ENCODE measurements at places on chromosomes 7 and 10.

DNA sequence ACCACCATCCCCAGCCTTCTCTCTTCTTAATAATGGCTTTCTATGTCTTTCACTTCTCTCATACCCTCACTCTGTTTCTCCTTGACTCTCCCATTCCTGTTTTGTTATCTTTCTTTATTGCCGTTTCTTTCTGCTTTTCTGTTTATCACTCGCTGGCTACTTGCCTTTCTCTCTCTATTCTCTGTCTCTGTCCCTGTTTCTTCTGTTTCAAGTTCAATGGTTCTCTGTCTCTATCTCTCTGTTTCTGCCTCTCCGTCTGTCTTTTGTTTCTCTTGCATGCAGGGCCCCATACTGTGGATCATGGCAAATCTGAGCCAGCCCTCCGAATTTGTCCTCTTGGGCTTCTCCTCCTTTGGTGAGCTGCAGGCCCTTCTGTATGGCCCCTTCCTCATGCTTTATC is at the start of gene OR6V1:
Gene OR6V1, plus strand, starts transcription at position 301 of the 400 bp plus-strand sequence. Its CDS starts 0 bp downstream, at position 301.
- no peak for DNase-seq

DNA sequence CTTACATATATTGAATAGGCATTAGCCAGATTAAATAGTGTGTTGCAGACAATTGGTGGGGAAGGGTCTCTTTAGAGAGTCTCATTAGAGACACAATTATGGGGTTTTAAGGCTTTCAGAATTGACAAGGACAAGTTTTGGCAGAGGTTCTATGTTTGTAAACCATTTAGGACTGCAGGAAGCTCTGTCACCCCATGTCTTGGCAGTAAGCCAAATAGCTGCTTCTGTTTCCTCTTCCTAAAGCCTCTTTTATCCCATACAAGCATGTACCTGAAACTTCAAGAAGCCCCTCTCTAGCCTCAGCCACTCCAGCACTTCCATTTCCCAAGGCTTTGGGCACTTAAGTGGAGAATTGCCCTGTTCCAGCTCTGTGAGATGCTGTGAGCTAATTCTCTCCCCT is 21.8 kb upstream of the LRRC4 start:
- DNase-seq, result no peak

DNA sequence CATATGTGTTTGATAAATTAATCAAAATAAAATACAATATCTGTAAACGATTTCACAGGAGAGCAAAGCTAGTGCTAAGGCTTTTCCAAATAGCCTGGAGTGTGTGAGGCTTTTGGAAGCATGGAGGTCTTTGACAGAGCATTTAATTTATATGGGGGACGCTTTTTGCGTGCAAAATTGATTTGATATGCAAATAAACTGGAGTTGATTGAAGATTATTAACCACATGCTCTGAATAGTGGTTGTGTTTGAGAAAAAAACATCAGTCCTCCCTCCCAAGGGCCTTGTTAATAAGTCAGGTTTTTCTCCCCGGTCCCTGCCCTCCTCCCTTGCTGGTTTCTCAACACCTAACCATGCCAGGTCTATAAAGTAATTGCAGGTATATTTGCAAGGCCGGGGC is 85.1 kb upstream of the FGFR2 start:
- no peak for DNase-seq

DNA sequence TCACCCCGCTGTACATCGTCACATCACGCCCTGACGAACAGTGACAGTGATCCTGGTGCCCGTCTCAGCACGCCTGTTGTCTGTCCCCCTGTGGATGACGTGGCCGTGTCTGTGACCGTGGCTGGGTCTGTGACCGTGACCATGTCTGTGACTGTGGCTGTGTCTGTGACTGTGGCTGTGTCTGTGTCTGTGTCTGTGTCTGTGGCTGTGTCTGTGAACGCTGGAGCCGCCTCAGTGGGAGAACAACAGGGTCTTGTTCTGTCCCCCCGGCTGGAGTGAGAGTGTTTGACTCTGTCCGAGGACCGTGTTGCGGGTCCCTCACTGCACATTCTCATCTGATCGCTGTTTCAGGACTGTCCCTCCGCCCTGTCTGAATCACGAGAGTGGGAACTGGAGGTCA is 202.2 kb downstream of the TCERG1L start:
- no peak for DNase-seq

DNA sequence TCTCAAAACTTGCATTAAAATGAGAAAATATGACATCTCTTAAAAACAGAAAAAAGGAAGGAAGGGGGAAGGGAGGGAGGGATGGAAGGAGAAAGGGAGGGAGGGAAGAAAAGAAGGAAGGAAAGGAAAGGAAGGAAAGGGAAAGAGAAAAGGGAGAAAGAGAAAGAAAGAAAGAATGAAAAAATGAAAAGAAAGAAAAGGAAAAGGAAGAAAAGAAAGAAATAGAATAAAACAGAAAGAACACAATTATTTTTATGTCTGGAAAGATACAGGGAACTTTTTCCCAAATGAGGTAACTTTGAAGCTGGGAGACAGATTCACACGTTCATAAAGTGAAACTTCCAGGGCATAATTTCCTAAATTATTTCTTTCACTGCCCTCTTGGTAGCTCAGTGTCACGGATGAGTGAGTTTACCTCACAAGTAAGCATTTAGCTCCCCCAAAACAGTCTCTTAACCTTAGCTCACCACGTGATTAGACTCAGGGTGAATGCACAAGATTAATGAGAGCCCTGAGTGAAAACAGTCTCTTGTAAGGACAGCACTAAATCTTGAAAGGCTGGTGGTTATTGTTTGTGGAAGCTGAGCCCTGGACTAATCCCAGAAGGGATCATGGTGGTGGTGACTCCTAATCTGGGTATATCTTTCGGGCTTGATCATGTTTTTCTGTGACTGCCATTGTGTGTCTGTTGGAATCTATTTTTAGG is 74.1 kb upstream of the HDAC9 start:
- peak; percentile 12 for DNase-seq

DNA sequence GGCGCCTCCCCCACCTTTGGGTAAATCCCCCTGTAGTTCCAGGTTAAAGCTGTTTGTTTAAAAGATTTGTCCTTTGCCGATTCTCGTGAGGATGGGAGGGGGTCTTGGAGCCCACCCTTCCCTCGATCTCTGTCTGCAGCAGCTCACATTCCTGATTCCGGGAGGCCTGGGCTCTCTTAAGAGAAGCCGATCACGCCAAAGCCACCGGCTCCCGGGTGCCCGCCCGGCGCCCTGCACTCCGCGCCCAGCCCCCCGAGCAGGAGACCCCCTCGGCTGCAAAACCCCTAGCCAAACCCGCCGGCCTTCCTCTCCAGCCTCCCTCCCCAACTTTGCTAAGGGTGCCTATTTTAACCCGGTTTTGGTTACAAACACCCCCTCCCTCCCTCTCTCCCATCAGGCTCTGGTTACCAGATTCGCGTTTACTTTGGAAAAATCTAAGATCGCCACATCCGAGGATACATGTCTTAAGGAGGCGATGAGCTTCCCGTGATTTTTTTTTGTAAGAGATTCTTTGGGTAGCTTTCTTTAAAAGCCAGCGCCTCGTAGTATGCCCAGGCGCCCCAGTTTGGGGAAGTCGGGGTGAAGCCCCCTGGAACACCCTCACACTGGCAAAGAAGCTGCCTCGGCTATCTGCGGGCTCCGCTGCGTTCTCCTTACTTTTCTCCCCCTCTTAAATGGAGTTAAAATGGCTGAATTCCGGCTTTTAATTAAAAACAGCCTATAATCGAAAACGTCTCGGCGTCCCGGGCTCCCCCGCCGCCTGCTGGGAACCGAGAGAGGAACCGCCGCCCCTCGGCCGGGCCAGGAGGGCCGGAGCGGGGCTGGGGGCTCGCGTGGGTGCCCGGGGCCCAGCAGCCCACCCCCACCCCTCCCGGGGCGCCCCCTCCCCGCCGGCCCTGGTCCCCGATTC is 983 bp downstream of the TNRC18 start:
- DNase-seq, result no peak

- DNase-seq, result no peak
These were observed 150.1 kb upstream of the KLF6 start for GRCh38 chr10:3935141-3935540.

DNA sequence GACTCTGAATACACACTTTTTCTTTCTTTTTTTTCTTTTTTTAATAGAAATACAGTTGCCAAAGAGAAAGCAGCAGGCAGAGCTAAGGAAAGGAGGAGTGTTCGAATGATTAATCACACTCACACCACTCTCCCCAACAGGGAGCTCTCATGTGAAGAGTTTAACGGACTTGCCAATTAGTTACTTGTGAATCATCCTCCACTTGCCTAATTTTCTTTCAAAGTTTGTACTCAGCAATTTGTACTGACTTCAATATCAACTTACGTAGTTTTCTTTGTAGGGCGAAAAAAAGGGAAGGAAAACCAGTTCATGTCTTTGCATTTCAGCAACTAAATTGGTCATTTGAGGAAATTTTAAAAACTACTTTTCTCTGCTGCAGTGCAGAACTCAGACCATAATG is 109.2 kb downstream of the PIP4K2A start:
- no peak for DNase-seq

- no peak for DNase-seq
These were observed 412.2 kb upstream of the SORCS1 start for GRCh38 chr10:107576746-107577145.

DNA sequence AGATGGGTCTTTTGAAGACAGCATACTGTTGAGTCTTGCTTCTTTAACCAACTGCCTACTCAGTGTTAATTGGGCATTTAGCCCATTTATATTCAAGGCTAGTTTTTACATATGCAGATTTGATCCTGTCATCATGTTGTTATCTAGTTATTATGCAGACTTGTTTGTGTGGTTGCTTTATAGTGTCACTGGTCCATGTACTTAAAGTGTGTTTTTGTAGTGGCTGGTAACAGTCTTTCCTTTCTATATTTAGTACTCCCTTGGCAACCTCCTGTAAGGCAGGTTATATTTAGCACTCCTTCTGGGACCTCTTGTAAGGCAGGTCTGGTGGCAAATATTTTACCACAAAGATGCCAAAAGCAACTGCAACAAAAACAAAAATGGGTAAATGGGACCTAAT is 66.7 kb downstream of the TES start:
- no peak for DNase-seq

DNA sequence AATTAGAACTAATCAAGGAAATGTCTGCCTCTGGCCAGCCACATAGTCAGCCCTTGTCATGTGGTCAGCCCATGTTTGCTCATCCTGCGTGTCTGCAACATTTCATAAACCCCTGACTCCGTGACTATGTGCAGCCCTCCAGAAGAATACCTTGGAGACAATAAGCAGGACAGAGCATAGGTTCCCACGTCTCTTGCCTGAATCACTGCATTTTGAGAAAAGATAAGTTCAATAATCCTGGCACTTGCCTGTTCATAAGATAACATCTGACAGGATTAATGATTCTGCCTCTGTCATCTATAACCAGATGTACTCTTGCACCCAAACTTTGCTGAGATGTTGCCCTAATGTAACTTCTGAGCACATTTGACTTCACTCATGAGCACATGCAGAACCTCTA is 78.4 kb downstream of the AKR1D1 start:
- DNase-seq, result no peak

DNA sequence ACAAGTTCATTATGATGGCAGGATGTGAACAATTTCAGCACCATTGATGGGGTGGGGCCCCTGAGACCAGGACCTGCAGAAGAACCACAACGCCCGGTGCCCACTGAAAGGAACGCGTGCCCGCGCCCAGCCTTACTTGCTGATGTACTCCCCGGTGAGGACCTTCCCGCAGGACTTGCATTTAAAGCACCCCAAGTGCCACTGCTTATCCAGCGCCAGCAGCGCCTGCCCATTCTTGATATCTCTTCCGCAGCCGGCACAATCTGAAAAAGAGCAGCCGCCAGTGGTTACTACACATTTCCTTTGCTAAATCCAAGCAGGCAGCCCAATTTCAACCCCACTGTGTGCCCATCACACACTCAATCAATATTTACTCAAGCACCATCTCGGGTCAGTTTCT is 110.6 kb downstream of the ABLIM1 start:
- no peak for DNase-seq

GRCh38 chr7:39144420-39144819 is 166.7 kb downstream of the POU6F2 start:
- DNase-seq, result peak; percentile 69

GRCh38 chr10:78577712-78578111 is 491.1 kb upstream of the ZMIZ1 start:
- DNase-seq, result peak; percentile 35

- no peak for DNase-seq
These were observed 751 bp upstream of the HYCC1 start for GRCh38 chr7:23014681-23015080.

GRCh38 chr7:104951546-104951945 is 62.5 kb upstream of the KMT2E start:
- no peak for DNase-seq

GRCh38 chr7:129951226-129952085 is 1.3 kb downstream of the UBE2H start:
- no peak for DNase-seq

DNA sequence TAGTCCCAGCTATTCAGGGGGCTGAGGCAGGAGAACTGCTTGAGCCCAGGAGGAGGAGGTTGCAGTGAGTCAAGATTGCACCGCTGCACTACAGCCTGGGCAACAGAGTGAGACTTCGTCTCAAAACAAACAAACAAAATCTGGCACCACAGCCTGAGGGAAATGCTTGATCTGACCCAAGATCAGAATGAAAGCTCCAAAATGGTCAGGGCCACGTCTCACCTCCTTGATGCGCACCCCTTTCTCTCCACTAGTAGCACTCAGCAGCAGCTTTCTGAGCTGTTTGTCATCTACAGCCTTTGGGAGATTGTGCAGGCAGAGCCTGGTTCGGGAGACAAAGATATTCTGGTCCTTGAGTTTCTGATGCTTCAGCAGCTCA is 22.7 kb downstream of the RBM28 start:
- no peak for DNase-seq

DNA sequence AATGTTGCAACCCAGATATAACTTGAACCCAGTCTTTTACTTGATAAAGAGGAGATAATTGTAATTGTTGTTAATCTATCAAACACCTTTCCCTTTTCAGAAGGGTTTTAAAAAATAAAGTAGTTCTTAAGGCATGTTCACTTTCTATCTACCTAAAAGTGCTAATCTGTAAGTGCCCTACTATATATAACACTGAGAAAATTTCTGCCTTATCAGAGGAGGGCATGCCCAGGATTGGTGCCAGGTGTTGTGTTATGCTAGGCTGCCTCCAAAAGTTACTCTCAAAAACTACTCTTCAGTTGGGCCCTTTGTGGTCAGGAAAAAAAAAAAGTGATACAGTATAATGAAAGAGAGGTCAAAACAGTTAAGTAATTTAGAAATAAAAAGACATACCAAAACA is 36.3 kb downstream of the SMNDC1 start:
- no peak for DNase-seq

- no peak for DNase-seq
These were observed 161.9 kb downstream of the GRK5 start for GRCh38 chr10:119368991-119369869.

DNA sequence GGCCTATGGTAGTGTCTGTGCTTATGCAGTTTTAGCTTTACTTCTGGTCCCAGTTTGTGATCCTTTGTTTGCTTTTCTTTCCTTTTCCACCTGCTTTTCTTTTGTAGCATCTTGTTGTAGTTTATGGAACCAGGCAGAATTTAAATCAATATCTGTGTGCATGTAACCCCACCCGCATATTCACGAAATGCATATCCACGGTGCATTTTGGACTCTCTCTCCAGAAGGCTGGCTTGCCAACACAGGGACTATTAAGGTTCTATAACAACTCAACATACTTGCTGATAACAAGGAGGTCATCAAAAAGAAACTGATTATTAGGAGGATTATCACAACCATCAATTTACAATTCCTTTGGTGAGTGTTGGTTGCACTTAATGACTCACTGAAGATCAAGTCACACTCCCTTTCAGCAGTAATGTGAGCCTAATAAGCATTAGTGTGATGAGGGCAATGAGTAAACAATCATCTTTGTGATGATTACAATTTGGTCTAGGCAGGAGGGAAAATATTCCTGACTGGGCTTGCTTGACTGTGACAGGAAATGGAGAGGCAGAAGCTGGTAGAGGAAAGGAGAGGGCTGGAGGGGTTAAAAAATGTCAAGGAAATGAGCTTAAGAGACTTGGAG is 378.6 kb downstream of the REEP3 start:
- DNase-seq, result no peak

Data from NCI-H510A treated with DMSO at 0.1 percent for 48 hours (cell line).